ENCODE measurements at places on chromosomes 12 and 14. TPM values are rescaled to one million over a fixed set of nuclear protein-coding genes. Genes with fewer than 3 reads are reported as not detected.

Gene CLBA1
- 2.8 TPM for total RNA-seq

Gene SLC25A47
- not detected for total RNA-seq

Gene PSME2
- total RNA-seq = 113 TPM

DNA sequence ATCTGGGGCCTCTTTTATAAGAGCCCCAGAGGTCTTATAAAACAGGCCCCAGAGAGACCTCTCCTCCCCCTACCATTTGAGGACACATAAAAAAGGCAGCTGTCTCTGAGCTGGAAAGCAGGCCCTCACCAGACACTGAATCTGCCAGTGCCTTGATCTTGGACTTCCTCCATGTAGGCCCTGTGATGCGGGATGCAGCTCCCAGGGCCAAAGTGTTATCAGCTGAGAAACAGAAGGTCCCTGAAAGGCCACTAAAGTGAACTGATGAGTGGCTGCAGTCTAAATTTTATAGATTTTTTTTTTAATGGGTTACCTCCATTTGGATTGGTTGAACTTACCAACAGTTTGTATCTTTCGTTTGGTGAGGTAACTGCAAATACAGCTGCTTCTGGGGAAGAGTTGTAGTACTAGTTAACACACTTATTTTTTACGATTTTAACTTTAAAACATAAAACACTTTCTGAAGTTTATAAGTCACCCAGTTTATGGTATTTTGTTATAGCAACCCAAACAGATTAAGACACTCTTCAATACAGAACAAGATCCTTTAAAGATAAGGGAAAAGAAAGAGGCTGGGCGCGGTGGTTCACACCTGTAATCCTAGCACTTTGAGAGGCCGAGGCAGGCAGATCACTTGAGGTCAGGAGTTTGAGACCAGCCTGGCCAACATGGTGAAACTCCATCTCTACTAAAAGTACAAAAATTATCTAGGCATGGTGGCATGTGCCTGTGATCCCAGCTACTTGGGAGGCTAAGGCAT is 5.6 kb upstream of the GUCY2C start:
- no peak for DNase-seq

- DNase-seq = no peak
These were observed 197.5 kb downstream of the PAX9 start for GRCh38 chr14:36859119-36859518.

DNA sequence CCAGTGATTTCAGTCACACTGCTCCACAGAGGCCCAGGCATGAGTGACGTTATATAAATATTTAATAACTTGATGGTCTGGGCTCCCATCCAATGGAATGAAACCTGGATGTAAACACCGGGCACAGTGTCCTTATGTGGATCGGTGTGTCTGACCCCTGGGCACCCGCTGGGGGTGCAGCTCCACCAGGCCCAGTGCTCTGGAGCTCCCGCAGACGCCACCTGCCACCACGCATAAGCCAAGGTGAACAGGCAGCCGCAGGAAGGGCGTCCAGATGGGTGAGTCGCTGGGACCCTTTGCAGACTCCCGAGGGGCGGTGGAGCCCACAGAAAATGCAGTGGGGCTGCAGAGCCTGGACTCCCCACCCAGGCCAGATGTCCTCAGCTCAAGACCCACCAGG is 121.6 kb downstream of the SCARB1 start:
- DNase-seq = no peak

GRCh38 chr14:104782086-104782807 is 13.3 kb downstream of the AKT1 start:
- DNase-seq = no peak

DNA sequence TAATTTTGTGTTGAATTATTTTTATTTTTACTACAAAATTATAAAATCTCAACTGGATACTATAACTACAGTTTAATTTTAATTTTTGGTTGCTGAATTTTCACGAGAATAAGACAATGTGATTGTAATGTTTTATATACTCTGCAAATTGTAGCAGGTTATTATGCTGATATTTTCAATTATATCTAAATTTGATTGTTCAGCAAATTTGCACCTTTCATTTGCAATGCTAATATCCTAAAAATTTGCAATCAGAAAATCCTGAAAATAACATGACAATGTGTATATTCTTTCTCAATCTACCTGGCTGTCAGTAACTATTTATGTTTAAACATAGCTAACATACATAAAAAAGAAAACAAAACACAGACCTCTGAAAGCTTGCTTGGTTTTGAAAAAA is 932.2 kb upstream of the LRFN5 start:
- DNase-seq = no peak

DNA sequence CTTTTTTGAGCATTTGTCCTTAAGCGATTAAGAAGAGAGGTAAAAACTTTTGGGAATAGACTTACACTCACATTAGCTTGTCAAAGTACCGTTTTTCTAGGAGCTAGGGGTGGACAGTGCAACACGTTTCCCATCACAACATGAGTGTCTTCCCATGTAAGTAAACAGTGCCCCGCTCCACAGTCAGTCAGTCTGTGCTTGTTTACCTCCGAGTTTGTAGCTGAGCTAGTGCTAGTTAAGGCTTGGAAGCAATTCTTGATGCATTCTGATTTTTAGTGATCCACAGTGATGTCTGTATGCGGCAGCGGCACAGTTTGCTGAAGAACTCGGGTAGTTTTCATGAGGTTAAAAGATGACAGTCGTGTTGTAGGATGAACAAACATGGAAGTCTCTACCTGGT is 941 bp downstream of the ZDHHC17 start:
- no peak for DNase-seq

Measured in mesenteric fat pad (tissue), 1 donor.